Activated CD4-positive, alpha-beta T cell treated with anti-CD3 and anti-CD28 coated beads for 36 hours (primary cell): ENCODE measurements at places on chromosomes 1 and 21. TPM values are rescaled to one million over a fixed set of nuclear protein-coding genes. Genes with fewer than 3 reads are reported as not detected.

The SV2A gene
- 7.8 TPM for total RNA-seq

GRCh38 chr1:210715072-210715471 is 386.4 kb downstream of the HHAT start:
- no peak for DNase-seq

DNA sequence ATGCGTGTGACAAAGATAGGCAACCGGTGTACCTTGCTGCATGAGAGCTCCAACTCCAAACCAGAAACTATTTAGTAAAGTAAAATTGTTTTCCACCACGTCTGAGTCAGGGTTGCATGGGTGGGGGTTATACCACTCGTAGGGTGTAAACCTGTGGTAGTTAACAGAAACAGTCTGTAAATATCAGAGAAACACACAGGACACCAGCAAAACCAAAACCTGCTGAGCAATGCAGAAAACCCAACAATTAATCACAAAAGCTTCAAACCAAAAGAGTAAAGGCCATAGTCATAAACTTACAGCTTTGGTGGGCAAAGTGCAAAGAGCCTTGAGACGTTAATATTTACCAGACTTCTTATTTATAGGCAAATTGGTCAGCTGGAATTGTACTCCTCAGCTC is 282.7 kb downstream of the BACH1 start:
- DNase-seq, result peak; percentile 9

GRCh38 chr1:210232511-210233215 is at the start of gene SERTAD4:
SERTAD4 (plus strand) TSS chr1:210232796; CDS start chr1:210237961, 5,165 bp downstream.
- peak; percentile 11 for DNase-seq

- no peak for DNase-seq
Measured at GRCh38 chr21:35732788-35733187, 327.5 kb downstream of the SETD4 start.

GRCh38 chr1:203301331-203301668 is 4.0 kb upstream of the BTG2 start:
- DNase-seq, result no peak

GRCh38 chr1:181676269-181676668 is 193.0 kb downstream of the CACNA1E start:
- peak; percentile 30 for DNase-seq

- no peak for DNase-seq
Measured at GRCh38 chr1:213227458-213227857, 176.4 kb downstream of the RPS6KC1 start.

The OR2L13 gene
- not detected for total RNA-seq

DNA sequence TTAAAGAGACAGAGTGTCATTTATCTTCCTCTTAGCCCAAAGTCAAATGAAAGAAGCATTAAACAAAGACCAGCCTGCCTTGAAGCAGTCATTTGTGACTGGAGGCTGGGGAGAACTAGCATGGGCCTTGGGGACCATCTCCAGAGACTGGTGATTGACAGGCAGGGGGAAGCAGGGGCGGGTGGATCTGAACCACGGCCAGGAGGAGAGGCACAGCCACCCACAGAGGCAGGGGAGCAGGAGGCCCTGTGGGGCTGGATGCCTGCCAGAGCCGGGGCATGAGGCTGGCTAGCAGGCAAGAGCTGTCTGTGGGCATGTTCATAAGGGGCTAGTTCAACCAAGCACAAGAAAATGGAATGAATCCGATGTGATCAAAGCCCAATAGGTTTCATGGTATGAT is 73.9 kb downstream of the PLXNA2 start:
- no peak for DNase-seq

DNA sequence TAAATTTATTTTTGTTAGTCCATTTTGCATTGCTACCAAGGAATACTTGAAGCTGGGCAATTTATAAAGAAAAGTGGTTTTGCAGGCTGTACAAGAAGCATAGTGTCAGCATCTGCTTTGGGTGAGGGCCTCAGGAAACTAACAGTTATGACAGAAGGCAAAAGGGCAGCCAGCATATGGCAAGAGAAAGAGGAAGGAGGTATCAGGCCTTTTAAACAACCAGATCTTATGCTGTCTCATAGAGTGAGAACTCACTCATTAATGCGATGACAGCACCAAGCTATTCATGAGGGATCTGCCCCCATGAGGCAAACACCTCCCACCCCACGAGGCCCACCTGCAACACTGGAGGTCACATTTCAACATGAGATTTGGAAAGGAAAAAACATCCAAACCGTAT is 898.4 kb downstream of the KCNT2 start:
- DNase-seq, result no peak

The CA14 gene
- not detected for total RNA-seq

- no peak for DNase-seq
Measured at GRCh38 chr1:233211106-233211505, 84.4 kb downstream of the PCNX2 start.

DNA sequence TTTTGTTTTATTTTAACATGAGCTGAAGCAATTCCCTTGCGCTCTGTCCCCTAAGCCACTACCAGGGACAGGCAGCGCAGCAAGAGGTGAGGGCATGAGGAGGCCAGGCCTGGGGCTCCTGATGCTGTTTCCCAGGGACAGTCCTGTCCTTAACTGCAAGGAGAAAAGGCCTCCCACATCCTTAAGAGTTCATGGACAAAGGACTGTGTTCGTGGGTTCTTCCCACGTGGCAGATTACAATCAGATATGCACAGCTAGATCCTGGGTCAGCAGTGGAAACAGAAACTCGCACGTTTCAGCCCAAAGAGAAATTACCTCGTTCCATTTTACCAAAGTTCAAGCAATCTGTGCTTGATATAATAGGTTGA is 85.8 kb downstream of the MIS18A start:
- no peak for DNase-seq

The RXRG gene
- total RNA-seq, result 0.16 TPM

- DNase-seq, result no peak
Measured at GRCh38 chr1:188499690-188500089, 1670.9 kb downstream of the PLA2G4A start.

The CCDC181 gene
- 0.14 TPM for total RNA-seq
